Stimulated activated CD8-positive, alpha-beta memory T cell treated with anti-CD3 and anti-CD28 coated beads, Interleukin-4, amount 100 ng/mL, for 1 hour (primary cell): ENCODE measurements at places on chromosomes 6 and 20.
A peak's percentile ranks its signal among the peaks of the same experiment; 100 is the strongest.

- DNase-seq: no peak
Observed at GRCh38 chr6:87729965-87730719, 28.1 kb upstream of the AKIRIN2 start.

GRCh38 chr6:40460380-40460779 is 126.8 kb downstream of the LRFN2 start:
- DNase-seq: no peak

DNA sequence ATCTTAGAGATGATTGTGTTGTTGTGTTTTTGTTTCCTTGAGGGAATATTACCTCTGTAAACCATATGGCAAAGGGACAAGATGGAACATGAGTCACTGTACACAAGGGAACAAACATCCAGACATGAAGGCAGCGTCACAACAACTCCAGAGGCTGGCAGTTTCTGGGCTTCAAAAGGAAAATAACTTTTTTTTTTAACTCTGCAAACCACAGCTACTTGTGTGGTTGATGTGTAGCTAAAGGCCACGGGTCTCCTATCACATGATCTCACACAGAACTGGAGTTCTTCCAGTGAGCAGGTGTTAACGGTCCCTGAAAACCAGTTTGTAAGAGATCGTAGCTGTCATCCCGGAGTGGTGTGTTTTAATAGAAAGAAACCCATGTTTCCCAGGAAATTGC is 33.2 kb upstream of the HBS1L start:
- DNase-seq: no peak

DNA sequence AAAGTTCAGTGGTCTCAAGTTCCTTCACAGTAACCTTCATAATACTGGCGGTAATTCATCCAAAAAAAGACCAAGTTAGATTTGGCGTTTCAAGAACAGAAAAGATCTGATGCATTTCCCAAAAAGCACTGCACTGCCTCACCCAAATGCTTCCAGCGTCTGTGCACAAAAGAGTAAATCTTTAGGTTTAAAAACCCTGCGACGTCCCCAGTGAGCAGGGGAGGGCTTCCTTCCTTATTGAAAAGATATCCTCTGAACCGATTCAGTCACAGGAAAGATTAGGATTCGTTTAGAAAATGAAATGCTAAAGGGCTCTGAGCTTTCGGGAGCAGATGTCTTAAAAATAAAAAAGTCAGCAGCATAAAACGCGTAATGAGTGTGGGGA is 654 bp downstream of the TBC1D7 start:
- no peak for DNase-seq

DNA sequence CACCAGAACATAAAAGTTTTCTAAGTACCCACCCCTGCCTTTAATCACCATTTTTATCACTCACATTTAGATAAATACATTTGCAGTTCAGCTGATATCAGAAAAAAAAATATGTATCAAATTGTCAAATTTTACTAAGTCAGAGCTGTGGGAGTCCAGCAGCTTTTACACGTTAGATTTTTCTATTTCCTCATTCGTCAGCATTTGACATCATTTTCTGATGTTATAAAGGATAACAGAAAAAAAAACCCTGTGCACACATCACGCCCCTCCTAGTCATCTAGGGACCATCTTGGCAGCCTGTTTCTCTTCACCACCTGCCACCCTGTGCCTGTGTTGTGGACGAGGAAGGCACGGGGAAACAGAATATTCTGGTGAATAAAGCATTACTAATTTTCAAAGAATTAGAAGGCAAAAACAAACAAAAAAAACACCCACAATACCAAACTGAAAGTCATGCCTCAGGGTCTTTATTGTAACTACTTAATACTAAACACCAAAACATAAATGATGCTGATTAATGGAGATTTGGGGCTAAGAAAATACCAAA is 12.4 kb downstream of the B4GALT5 start:
- no peak for DNase-seq

DNA sequence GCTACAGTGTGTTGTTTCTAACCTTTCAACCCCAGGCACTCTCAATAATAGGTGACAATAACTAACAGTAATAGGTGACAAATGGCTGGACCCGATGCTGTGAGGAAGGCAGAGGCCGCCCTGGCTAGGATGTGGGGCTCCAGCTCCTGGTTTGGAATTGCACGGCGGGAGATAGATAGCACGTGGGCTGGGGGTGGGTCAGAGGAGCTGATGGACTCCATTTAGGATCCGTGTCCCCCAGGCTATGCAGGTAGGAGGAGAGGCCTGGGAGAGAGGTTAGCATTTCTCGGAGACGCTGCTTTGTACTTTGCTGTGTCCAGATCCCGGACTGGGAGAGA is 61.4 kb downstream of the EZR start:
- DNase-seq: no peak

DNA sequence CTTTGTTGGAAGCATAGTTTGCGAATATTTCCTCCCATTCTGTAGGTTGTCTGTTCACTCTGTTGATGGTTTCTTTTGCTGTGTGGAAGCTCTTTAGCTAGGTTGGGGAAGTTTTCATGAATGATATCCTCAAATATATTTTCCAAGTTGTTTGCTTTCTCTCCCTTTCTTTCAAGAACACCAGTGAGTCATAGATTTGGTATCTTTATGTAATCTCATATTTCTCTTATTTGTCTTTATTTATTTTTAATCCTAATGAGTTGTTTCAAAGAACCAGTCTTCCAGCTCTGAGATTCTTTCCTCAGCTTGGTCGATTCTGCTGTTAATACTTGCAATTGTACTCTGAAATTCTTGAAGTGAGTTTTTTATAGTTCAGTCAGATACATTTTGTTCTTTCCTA is 628.0 kb upstream of the ID4 start:
- no peak for DNase-seq

DNA sequence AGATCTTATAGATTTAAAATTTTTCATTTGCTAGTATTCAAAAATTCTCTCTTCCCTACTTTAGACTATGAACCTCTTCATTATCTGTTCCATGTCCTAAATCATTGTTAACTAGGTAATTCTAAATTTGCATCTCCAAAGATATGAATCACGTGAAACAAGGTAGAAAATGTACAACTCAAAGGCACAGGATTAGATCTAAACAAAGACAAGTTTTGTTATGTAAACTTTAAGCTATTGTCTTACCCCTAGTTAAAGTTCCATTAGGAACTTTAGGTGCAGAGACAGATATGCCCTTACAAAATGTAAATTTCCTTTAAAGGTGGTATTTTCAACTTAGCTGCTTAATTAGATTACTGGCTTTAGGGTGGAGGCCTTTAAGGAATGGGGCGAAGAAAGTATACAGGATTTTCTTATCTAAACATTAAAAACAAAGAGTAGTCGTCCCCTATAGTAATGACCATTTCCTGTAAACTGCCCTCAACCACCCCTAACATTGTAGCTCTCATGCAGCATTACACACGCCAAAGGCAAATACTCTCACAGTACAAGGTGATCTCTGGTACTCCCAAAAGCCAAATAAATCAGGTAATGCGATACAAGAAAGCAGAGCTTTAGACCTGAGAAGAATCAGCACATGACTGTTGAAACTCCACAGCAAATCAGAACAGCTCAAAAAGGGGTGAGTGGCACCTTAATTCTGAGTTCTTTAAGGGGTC is 57.4 kb upstream of the MRAP2 start:
- no peak for DNase-seq

- no peak for DNase-seq
Observed at GRCh38 chr20:58306421-58307261, 2.9 kb upstream of the RAB22A start.

- DNase-seq: no peak
Observed at GRCh38 chr6:53236241-53236640, 87.6 kb upstream of the GCM1 start.

GRCh38 chr6:166556863-166557322 is 29.6 kb downstream of the RAMACL start:
- no peak for DNase-seq

DNA sequence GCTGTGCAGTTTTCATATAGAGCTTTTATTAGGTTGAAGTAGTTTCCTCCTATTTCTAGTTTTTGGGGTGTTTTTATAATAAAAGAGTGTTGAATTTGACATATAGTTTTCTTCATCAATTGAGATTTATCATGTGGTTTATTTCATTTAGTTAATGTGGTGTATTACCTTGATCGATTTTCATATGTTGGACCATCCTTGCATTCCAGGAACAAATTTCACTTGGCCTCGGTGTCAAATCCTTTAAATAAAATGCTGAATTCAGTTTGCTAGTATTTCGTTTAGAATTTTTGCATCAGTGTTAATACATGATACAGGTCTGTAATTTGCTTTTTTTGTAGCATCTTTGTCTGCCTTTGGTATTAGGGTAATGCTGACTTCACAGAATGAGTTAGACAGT is 6.0 kb downstream of the DYNLT2 start:
- DNase-seq: no peak

DNA sequence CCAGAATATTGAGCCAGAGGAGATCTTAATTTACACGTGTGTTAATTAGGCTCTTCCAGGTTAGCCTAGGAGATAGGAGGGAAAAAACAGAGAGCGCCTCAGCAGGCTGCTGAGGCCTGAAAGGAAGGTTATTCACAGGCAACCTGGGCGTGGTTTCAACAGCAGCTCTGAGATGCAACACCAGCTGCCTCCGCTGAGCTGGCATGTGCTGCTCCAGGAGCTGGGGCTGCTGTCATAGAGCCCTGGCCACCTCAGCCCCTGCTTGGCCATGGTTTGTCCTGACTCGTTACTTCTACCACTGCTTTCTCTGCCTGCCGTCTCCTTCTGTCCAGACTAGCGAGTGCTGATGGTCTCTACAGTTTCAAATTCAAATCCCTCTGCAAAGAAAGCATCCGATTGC is 32.4 kb upstream of the RPP40 start:
- no peak for DNase-seq

DNA sequence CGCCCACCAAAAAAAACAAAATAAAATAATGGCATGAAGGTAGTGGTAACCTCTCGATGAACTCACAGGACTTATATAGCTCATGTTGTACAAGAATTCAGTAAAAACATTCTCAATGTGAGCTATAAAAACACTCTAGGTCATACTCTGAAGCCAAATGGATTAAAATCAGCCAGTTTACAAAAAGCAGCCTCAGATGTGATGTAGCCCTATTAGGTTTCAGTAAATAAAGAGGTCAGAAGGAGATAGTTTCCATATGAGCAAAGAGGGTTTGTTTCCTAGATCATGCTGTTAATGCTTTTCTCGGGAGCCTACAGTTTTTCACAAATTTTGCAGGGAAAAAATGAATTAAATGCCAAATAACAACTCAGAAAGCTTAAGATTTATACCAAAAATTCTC is 319.5 kb upstream of the HSF2 start:
- DNase-seq: no peak

GRCh38 chr6:106574741-106575458 is 54.4 kb downstream of the RTN4IP1 start:
- no peak for DNase-seq

- DNase-seq: no peak
Observed at GRCh38 chr6:12751694-12752325, 35.2 kb downstream of the PHACTR1 start.

- no peak for DNase-seq
Observed at GRCh38 chr20:62561182-62561581, 81.1 kb upstream of the SLCO4A1 start.

DNA sequence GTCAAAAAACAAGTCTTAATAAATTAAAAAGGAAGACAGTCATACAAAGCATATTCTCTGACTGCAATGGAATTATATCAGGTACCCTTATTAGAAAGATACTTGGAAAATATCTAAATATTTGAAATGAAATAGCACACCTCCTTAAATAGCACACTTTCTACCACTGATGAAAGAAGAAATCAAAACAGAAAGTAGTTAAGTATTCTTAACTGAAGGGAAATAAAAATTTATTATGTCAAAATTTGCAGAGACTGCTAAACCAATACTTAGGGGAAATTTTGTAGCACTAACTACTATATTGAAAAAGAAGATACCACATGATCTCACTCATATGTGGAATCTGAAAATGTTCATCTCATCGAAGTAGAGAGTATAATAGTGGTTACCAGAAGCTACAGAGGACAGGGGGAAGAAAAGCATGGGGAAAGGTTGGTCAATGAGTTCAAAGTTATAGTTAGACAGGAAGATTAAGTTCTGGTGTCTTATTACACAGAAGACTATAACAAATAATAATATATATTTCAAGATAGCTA is 112.2 kb downstream of the ASCC3 start:
- no peak for DNase-seq

GRCh38 chr20:54290636-54291035 is 82.7 kb downstream of the PFDN4 start:
- DNase-seq: no peak

GRCh38 chr6:108966855-108967755 is 118.9 kb downstream of the ARMC2 start:
- peak; percentile 14 for DNase-seq

DNA sequence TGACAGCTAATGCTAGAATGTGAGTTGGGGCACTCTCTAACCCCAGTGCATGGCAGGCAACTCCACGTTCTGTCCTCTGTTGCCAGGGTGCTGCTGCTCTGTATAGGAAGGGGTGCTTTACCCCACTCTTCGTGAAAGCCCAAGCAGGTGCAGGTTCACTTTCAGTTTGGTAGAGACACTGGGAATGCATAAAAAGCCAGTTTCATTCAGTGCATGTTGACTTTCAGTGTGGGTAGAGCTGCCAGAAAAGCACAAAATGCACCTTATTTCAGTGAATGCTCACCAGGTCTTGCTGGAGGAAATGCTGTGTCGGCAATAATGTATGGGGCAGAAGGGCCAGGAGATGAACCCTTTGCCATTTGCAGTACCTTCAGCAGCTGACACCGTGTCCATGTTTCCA is 62.1 kb upstream of the ADGRB3 start:
- no peak for DNase-seq

DNA sequence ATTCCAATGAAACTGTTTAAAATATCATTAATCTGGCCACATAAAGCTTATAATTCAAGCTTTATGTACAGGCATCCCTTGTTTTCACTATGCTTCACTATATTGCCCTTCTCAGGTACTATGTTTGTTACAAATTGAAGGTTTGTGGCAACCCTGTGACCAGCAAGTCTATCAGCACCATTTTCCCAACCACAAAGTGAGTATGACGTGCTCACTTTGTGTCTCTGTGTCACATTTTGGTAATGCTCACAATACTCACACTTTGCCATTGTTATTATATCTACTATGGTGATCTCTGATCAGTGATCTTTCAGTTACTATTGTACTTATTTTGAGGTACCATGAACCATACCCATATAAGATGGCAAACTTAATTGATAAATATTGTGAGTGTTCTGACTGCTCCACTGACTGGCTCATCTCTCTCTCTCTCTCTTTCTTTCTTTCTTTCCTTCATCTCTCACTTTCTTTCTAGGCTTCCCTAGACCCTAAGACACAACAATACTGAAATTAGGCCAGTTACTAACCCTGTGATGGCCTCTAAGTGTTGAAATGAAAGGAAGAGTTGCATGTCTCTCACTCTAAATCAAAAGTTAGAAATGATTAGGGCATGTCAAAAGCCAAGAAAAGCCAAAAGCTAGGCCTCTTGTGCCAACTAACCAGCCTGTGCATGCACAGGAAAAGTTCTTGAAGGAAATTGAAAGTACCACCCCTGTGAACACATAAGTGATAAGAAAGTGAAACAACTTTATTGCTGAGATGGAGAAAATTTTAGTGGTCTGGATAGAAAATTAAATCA is 227.9 kb downstream of the BCAS1 start:
- DNase-seq: no peak

- DNase-seq: no peak
Observed at GRCh38 chr6:149942461-149942829, 631 bp downstream of the ULBP2 start.
